ENCODE measurements at places on chromosomes 4 and X. TPM values are rescaled to one million over a fixed set of nuclear protein-coding genes. Genes with fewer than 3 reads are reported as not detected.

Gene RBMXL3
- polyA plus RNA-seq: not detected

GRCh38 chr4:148065075-148065474 lies 333.2 kb downstream of the ARHGAP10 start:
- H3K27ac ChIP-seq: no peak overlapping the region
- H3K36me3 ChIP-seq: peaks cover 21% of the 10 kb centered on the region
- no peaks in the 10 kb centered on the region for H3K27me3 ChIP-seq
- H3K4me3 ChIP-seq: no peak overlapping the region
- peaks cover 6% of the 10 kb centered on the region for H3K4me1 ChIP-seq

DNA sequence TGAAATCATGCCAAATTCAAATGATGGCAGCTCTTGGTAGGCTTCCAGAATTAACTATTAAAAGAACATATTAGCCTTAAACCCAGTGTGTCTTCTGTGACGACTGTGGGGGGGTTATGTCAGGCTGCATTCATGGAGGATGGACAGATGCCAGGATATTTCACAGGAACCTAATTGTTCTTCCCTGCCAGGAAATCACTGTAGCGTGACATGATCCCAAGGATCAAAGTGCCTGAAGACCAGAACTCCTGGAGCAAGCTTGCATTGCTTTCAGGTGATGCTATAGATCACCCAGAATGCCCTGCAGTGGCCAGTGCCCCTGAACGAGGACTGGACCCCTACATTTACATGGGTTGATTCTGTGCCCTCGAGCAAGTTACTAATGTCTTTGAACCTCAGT lies 1093.0 kb upstream of the TENM3 start:
- no peaks in the 10 kb centered on the region for H3K27me3 ChIP-seq
- no peak for DNase-seq
- no peak overlapping the region for H3K27ac ChIP-seq
- no peaks in the 10 kb centered on the region for H3K4me1 ChIP-seq
- H3K4me3 ChIP-seq: no peak overlapping the region

GRCh38 chr4:186294160-186294559 lies 28.2 kb downstream of the F11 start:
- no peaks in the 10 kb centered on the region for H3K36me3 ChIP-seq
- no peaks in the 10 kb centered on the region for H3K27me3 ChIP-seq
- no peak overlapping the region for H3K4me3 ChIP-seq
- DNase-seq: no peak
- no peaks in the 10 kb centered on the region for H3K4me1 ChIP-seq

DNA sequence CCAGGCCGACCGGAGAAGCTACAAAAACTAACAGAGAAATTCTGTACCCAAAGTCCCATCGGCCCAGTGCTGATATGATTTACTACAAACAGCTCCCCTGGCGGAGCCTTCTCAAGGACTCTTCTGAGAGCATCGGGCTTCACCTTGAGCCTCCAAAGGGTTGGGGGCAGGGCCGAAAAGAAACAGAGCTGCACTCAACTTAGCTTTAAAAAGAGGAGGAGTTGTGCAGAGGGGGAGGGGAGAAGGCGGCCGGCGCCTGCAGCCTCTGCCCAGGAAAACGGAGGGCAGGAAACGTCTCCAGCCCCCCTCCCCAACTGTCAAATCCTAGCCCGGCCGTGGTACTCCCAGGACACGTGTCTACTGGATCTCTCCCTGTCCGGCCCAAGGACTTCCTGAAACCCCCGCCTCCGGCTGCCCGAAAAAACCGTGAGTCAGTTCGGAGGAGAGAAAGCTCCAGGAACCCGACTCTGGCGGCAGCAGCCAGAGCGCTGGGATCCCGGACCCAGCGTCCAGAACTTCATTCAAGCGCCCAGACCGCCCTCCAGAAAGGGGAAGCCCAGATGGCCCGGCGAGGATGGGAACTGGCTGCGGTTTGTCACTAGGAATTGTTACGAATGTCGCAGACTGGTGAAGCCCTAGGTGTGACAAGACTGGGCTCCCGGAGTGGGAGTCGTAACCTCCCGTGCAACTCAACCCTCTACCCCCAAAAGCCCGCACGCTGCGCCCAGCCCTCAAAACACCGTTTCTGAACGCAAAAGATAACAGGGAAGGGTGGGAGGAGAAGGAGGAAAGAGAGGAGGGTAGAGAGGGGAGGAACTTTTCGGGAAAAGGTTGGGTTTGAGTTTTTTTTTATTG lies 973 bp downstream of the ADAMTS3 start:
- no peaks in the 10 kb centered on the region for H3K36me3 ChIP-seq
- H3K27me3 ChIP-seq: peaks cover 4% of the 10 kb centered on the region
- H3K4me1 ChIP-seq: no peaks in the 10 kb centered on the region
- no peak overlapping the region for H3K4me3 ChIP-seq
- no peak for DNase-seq
- no peak overlapping the region for H3K27ac ChIP-seq

GRCh38 chr4:14265651-14266050 lies 638.1 kb upstream of the BOD1L1 start:
- no peak overlapping the region for H3K4me3 ChIP-seq
- no peak overlapping the region for H3K27ac ChIP-seq
- no peaks in the 10 kb centered on the region for H3K36me3 ChIP-seq
- H3K27me3 ChIP-seq: no peaks in the 10 kb centered on the region
- H3K4me1 ChIP-seq: no peaks in the 10 kb centered on the region

- no peak overlapping the region for H3K27ac ChIP-seq
- H3K27me3 ChIP-seq: no peaks in the 10 kb centered on the region
- H3K36me3 ChIP-seq: no peaks in the 10 kb centered on the region
- no peaks in the 10 kb centered on the region for H3K4me1 ChIP-seq
Observed at GRCh38 chrX:151268836-151269235, 92.5 kb downstream of the GPR50 start.

- H3K27ac ChIP-seq: no peak overlapping the region
- H3K4me3 ChIP-seq: no peak overlapping the region
- no peaks in the 10 kb centered on the region for H3K27me3 ChIP-seq
- H3K4me1 ChIP-seq: no peaks in the 10 kb centered on the region
Observed at GRCh38 chr4:8478371-8478770, 37.8 kb downstream of the TRMT44 start.
